CD8-positive, alpha-beta T cell (primary cell): ENCODE measurements at places on chromosomes 12 and 14.
A peak's percentile ranks its signal among the peaks of the same experiment; 100 is the strongest.

GRCh38 chr12:7130701-7131501, 730 bp downstream of the CLSTN3 start:
- DNase-seq = peak; percentile 48

GRCh38 chr14:91327250-91327595, 82.7 kb upstream of the GPR68 start:
- DNase-seq = no peak

- no peak for DNase-seq
Observed at GRCh38 chr12:107544937-107545336, 140.7 kb upstream of the PWP1 start.

GRCh38 chr12:83128540-83128939, 441.8 kb downstream of the TMTC2 start:
- no peak for DNase-seq

DNA sequence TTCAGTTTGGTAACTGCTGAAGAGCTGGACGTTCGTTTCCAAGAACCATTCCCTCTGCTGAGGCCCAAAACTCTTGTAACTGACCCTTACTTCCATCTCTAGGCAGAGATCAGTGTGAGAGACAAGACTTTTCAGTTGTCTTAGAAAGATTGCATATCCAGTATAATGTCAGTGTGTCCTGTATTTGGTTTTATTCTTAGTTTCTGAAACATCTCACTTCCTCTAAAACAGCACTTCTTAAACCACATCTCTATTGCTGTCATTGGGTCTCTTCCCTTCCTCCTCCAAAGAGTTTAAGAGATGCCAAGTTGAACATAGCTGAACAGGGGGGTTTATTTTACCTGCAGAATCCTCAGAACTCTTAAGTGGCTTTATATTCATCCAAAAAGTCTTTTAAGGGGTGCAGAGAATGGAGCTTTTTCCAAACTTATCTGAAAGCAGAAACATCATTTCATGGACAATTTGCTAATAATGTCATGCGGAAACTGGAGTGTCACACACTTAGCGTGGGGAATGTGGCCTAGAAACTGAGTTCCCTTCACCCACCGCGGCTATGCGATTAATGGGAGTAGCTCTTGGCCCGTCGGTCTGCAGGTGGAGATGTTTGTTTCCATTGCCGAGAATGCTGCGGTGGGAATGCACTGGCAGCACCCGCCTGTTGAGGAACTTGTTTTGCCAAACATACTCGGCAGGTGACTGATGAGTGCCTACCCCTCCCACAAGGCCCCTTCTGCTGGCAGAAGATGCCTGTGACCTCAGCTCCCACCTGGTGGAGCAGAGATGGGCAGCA, 148.2 kb downstream of the ADGRD1 start:
- no peak for DNase-seq

DNA sequence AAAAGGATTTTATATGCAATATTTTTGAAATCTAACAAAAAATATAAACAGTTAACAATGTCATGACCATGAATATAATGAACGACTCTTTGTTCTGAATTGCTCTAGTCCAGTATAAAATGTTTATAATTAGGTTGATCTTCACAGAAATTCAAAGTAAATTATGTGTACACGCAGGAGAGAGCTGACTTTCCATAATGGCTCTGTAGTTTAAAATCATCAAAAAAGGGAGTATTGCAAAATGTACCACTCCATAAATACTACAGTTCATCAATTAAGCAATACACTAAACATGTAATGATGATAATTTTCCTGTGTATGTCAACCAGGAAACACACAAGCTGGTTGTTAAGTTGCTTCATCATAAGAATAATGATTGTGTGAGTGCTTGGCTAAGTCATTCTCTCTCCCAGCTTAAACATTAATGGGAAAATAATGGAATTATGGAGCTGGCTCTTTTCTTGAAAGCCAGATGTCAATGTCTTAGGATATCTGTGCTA, 189.5 kb upstream of the PLEKHG7 start:
- no peak for DNase-seq

DNA sequence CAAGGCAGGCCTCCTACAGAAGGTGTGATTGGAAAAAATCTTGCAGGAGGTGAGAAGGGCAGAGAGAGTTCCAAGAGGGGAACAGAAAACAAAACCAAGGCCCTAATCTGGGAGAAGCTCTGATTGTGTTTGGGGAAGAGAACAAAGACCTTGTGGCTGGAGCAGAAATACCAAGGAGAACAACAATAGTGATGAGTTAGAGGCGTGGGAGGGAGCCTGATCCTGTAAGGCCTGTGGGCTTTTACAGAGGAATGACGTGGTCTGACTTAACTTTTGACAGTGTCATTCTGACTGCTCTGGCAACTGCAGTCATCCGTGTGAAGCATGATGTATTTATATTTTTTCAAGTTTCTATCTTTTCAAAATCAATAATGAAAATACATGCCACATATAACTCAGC, 200.6 kb downstream of the ANO4 start:
- DNase-seq = no peak
